Sciatic nerve (tissue), 2 donors: ENCODE measurements at places on chromosomes 5 and 9. TPM values are rescaled to one million over a fixed set of nuclear protein-coding genes. Genes with fewer than 3 reads are reported as not detected.

DNA sequence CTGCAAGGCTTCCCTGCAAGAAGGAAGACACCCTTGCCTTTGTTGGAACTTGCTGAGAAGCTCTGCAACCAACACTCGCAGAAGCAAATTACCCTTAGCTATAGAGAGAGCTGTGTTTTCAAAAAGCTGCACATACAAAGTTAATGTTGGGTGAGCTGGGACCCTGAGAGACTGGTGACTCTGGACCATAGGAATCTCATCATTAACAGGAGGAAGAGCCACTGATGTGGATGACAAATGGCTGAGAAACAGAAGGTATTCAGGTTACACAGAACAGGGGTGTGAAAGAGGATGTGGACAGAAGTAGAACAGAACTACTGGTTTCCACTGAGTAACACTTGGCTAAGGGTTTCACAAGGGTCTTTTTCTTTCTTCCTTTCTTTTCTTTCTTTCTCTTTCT lies 493.5 kb downstream of the IRX1 start:
- DNase-seq, result no peak

The TMEM174 gene
- total RNA-seq, result not detected

DNA sequence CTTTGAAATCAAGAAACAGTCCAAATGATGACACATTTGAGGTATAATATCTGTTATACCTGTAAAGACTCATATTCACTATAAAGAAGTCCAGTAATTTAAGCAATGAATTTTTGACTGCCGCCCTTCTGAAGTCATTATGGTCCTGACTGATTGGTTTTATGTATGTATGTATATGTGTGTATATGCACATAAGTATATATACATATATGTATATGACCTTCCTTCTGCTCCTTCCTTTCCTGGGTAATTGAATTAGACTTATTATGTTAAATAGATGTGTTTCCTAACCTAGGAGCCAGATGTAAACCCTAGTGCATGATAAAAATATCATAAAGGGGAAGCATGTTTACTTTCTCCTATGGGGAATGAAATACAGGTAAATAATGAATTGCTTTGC lies 343.1 kb upstream of the BRINP1 start:
- DNase-seq, result no peak

DNA sequence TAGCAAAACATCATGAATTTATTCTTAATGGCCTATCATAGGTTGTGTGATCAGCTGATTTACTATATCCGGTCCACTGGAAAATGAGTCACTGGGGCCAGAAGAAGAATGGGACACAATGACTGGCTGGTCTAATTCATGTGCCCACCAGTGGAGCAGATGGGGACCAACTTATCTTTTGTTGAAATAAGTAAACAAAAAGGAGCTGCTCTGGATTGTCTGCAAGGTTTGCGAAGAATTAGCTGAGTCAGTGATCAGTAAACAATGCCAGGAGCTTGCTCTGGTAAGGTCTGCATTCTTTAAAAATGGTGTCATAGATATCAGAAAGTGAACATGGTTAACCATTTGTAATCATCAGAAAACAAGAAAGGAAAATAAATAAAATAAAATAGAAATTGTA lies 128.0 kb downstream of the RASEF start:
- DNase-seq, result no peak
